ENCODE measurements at places on chromosomes 7 and 10.

- no peak for DNase-seq
Measured at GRCh38 chr10:24039897-24040296, 169.0 kb upstream of the KIAA1217 start.

GRCh38 chr10:98249134-98249533 lies 18.9 kb downstream of the LOXL4 start:
- no peak for DNase-seq

DNA sequence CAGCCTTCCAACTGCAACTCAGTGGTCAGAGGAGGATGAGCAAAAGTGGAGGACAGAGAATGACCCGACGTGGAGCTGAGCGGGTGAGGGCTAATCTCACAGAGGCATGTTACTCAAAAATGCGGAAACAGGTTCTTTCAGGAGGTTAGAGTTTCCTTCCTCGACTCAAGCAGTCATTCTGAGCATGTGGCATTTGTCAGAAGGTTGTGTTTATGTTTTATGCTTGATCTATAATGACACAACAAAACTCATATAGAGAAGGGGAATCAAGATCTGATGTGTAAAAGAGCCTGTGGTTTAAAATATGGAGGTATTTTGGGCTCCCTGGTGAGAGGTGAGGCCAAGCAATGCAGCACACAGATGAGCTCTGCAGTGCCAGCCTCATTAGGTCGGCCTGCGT lies 311.4 kb downstream of the ADARB2 start:
- no peak for DNase-seq

GRCh38 chr10:13120786-13121499 lies 21.0 kb downstream of the OPTN start:
- DNase-seq, result no peak

All from lower leg skin (tissue), 4 donors.